Right hindlimb (tissue), 1 donor: ENCODE measurements at places on chromosomes 3 and 15.

DNA sequence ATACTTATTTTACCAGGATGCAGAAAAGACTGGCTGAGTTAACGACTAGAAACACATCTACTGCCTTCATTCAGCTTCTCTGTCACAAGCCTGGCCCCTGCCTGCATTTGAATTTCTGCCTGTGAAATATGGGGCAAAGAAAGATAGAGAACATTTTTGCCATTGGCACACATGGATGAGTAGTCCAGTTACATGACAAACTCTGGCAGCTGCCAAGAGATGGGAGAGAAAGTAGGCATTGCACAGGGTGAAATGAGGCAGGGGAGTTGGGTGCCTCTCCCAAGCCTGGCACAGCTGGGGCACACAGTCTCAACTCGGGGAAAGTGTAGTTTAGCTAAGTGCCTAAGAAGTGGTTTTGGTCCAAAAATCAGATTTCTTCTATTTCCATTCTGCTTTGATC is 24.0 kb downstream of the ANXA2 start:
- DNase-seq, result no peak

GRCh38 chr15:63318344-63318743 is 40.9 kb downstream of the APH1B start:
- DNase-seq, result no peak

GRCh38 chr3:146625186-146625775 is 20.1 kb upstream of the PLSCR5 start:
- DNase-seq, result no peak

- DNase-seq, result peak; percentile 56
Measured at GRCh38 chr3:69558912-69559311, 173.0 kb upstream of the FRMD4B start.

- DNase-seq, result no peak
Measured at GRCh38 chr15:49908236-49908932, 210.6 kb downstream of the ATP8B4 start.

GRCh38 chr3:14181253-14181652 is 2.6 kb downstream of the LSM3 start:
- DNase-seq, result no peak

- no peak for DNase-seq
Measured at GRCh38 chr3:59286791-59287531, 237.1 kb upstream of the CFAP20DC start.

DNA sequence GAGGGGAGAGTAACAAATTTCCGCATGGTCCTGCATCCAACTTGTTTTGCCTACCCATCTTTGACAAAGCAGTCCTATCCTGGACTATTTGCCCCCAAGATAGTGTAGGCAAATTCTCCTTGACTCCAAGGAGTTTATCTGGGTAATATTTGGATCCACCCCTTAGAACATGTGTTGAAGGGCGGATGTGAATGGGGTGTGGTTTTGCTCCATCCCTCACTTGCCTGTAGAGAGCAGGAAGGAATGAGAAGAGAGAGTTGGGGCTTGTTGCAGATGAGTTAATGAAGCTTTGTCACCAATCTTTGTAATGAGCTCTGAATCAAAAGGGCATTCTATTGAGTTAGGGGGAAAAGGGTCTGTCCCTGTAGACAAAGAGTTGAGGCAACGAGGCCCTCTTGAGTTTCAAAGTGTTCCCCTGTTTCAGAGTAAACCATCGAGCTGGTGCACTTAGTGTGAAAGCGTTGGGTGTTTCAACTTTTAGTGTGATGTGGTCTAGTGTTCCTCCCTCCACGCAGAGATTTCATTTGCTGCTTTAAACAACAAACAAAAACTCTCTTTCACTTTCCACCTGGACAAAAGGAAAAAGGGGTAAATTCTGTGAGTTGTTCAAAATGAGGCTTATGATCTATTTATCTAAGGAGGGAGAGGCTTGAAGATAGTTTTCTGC is 42.2 kb upstream of the PPARG start:
- no peak for DNase-seq

GRCh38 chr3:192620275-192620674 is 107.1 kb downstream of the FGF12 start:
- no peak for DNase-seq

DNA sequence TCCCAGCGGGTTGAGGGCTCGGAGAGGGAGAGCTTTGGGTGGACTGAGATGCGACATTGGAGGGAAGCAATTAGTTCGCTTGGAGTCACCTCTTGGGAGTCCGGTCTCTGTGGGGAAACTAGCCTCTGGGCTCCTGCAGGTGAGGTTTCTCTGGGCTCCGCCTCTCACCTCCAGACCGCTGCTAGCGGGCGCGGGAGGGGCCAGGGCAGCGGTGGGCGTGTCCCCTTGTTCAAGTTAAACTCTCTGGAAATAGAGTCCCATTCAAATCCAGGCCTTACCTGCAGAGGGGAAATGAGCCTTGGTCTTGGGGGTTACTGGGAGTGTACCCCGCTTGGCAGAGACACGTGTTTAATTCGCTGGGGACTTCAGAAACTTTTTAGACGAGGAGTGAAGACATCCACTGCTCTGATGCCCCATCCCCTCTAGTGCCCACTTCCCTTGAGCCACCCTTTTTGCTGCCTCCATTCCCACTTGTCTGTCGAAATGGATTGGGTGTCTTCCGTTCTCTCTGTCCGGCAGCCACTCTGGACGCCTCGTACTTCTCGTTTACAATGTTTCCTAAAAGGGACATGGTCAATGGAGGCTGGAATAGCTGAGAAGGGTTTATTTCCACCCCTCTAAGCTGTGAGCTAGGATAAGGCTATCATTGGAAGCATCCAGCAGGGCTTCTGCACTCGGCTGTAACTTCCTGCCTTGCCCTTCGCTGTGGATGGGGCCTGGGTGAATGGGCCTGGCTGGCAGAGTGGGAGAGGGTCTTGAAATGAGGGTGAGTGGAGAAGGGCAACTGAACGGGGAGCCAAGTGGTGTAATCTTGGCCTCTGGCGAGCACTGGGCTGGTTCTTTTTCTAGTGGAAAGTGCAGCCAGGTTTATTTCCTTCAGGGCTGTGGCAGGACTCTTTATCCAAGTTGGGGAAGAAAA is 1.1 kb downstream of the MITF start:
- peak; percentile 36 for DNase-seq

GRCh38 chr15:80777826-80778620 is 1.1 kb upstream of the CEMIP start:
- DNase-seq, result no peak

DNA sequence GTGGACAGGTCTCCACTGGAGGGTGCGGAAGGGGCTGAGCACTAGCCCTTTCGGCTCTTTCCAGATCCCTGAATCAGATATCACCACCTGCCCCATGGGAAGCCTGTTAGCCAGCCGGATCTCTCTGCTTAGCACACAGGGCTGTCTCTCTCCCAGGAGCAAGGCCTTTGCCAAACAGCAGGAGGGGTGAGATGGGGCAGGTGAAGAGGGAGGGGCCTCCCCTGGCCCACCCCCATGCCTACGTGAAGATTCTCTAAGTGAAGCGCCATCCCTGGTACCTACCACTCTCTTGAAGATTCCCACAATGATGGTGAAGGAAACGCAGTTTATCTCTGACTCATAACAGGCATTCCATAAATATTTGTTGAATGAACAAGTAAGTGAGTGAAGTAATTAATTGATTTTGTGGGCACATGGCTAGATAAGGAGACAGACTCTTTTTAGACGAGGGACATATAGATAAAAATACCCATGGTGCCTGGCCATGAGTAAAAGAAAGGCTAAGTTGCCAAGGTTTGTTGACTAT is 19.6 kb upstream of the HCN4 start:
- no peak for DNase-seq

DNA sequence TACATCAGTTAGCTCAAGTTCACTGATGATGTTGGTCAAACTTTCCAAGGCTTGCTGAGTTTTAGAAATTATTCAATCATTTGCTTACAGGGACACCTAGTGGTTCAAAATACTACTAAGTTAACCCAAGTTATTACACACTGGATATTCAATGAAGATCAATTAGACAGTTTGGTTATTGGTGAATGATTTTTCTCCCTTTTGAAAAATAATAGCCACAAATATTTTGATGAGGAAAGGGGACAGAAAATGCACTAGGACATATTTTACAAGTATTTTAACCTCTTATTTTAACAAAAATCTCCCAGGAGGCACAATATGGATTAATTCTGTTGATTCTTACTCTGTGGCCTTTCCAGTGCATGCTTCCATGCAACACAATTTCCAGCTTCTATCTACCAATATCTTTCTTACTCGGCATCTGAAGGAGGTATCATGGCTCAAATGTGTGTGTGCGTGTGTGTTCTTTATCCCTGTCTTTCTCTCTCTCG is 20.1 kb upstream of the GOLGA6L2 start:
- DNase-seq, result no peak

GRCh38 chr3:45109771-45110508 is 36.2 kb downstream of the CDCP1 start:
- no peak for DNase-seq

GRCh38 chr3:197994736-197995135 is 34.7 kb downstream of the LMLN start:
- DNase-seq, result no peak

DNA sequence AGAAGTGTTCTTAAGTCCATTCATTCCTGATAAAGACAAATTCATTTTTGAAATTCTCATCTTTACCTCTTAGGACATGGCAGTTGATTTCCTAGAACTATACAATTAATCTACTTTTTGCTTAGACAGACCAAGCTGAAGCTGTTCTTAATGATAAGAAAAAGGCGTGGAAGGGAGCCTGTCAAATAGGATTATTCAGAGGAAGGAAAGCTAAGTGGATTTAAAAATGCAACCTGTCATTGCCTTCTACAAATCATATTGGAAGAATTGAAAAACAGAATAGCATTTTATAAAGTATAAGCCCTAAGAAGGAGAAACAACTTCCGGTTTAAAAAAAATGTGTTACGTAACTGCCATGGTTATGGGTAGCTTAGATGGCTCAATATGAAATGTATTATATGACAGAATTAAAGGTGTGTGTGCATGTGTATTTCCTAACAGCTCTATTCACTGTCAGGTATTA is 81.2 kb upstream of the RAP2B start:
- no peak for DNase-seq

DNA sequence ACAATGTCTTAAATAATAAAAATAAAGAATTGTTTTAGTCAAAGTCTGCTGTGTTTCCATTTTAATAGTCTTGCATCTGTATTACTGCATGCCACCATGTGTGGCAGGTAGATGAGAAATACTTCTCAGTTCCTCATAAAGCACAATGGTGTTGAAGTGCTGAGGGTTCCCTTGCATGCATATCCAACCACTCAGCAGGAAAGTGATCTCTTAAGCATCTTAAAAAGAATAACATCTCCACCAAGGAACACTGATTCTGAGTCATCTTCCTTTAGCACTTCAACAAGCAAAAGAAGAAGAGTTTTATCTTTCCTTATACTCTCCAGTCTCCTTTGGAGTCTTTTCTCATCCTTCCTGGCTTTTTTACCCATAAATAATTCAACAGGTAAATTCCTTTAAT is 602.0 kb downstream of the TBL1XR1 start:
- DNase-seq, result no peak

- DNase-seq, result no peak
Measured at GRCh38 chr15:41894251-41894790, 468 bp upstream of the SPTBN5 start.

DNA sequence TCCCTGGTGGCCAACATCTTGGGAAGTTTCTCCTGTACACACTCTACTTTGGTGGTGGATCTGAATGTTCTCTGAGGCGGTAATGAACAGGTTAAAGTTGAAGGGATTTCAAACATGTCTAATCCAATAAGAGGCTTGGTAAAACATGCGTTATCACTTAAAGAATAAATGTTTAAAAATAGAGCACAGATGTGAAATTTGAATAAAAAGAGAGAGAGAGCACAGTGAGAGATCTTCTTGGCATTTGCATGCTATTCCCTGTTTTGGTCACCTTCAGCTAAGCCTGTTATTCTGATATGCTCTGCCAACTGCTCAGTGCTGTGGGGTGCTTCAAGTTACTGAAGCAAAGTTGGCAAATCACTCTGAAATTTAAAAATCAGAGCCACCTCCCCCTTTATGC is 237.7 kb upstream of the WNT5A start:
- DNase-seq, result no peak

DNA sequence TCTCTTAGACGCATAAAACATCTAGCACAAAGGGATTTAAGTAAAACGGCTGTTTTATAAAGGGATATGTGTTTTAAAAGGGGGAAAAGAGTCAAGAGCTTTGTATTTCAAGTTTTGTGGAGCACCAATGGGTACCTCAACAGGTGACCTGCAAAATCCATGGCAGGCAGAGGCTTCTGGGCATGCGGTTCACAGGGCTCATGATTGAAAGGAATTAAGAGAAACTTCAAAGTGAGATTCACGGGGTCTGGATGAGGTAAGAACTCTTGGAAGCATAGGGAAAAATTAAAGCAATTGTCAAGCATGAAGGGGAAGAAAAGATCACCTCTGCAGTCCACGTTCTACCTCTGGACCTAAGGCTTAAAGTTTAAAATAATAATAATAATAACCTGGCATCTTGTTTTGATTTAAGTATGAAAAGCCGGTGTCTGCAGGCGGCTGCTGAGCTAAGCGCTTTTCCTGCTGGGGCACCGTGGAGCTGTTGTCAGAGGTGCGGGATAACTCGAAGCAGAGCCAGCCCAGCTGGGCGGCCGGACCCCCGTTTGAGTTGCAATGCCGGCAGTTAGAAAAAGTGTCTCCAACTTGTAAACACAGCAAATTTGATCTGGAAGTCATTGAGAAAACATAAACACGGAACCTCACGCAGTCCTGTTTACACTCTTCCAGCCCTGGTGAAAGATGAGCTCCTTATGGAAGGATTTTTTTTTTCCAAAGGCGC is 40.5 kb downstream of the HES1 start:
- peak; percentile 61 for DNase-seq

- no peak for DNase-seq
Measured at GRCh38 chr3:26721047-26721446, 98.5 kb downstream of the LRRC3B start.

DNA sequence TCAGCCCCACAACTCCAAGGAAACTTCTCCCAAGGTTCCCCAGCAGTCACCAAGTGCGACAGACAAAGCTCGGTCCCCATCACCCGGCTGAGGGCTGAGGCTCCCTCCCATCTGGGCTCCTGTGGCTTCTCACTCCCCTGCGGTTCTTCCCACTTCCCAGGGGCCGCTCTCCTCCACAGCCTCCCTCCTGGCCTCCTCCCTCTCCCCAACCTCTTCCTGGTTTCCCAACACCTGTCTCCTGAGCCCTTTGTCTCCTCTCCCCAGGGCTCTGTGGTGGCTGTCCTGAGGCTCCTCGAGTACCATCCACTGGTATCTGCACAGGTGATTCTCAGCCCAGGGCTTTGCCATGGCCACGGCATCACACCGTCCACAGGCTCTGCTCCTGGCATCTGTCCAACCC is 113.2 kb upstream of the NSMCE3 start:
- no peak for DNase-seq

GRCh38 chr3:37556789-37557301 is 304.8 kb upstream of the CTDSPL start:
- no peak for DNase-seq

DNA sequence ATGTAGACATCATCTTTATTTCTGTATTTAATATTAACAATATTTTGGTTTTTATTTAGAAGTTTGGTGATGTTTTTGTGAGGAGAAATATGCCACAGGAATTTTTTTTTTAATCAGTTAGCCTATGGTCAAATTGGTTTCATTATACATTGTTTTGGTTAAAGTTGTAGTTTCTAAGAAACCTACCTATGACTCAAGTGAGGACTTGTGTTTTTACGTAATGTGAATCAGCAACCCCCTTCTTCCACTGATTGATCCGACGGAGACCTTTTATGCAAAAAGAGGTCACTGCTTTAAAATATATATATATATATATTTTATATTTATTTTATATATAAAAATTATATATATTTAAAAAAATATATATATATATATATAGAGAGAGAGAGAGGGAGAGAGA is 698.1 kb downstream of the FHIT start:
- DNase-seq, result no peak

GRCh38 chr3:86451749-86452148 is 539.2 kb downstream of the VGLL3 start:
- no peak for DNase-seq

- DNase-seq, result no peak
Measured at GRCh38 chr15:64894395-64895056, 17.2 kb upstream of the ANKDD1A start.
